ENCODE measurements at places on chromosomes 1 and 21. TPM values are rescaled to one million over a fixed set of nuclear protein-coding genes. Genes with fewer than 3 reads are reported as not detected.

TCEA3 gene
- 4.7 TPM for total RNA-seq

RHD gene
- total RNA-seq: 0.64 TPM

FCER1G gene
- 3.8 TPM for total RNA-seq

LHX8 gene
- 0.64 TPM for total RNA-seq

GRCh38 chr1:186195377-186195931 is 179.6 kb downstream of the TPR start:
- DNase-seq: no peak

DNA sequence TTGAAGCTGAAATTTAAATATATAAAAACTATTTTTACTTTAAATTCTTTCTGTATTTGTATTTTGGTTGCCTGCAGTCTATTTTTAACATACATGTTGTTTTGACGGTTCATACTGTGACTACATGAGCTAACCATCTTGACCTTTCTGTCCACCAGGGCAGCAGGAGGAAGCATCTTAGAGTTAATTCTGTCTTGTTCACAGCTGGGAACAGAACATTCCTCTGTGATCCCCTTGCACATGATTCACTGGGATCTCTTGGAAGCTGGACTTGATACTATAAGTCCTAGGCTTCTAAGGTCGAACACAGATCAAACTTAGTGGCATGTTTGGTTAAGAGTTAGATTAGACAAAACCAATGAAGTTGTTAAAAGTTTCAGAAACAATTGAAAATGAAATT is 99.7 kb downstream of the NFIA start:
- DNase-seq: no peak

- DNase-seq: no peak
Measured at GRCh38 chr1:165854101-165854845, 26.9 kb downstream of the UCK2 start.

DNA sequence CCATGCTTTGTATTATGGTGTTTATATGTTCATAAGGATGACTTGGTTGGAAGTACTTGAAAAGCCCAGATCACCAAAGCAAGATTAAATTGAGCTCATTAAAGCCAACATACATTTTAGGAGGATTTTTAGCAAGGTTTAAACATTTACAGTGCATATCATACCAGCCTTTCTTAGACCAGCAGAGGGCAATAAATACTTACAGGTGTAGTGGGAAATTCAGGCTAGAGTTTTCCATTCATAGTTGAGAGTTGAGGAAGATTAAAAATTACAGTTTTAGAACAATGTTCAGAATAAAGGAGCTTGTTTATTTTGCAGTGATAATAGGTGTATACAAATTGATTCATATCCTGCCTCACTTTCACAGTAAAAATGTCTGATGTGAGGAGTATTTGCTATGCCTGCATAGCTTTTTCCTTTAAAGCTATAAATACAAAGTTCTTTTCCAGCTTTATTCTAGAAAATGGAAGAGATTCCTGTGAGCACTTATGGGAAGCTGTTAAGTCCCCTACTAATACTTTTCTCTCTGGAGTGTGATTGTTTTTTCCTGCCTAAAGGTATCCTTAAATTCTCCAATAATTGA is 35.3 kb downstream of the DTL start:
- peak; percentile 16 for DNase-seq

- peak; percentile 78 for DNase-seq
Measured at GRCh38 chr1:21573971-21574465, 64.8 kb downstream of the ALPL start.

DNA sequence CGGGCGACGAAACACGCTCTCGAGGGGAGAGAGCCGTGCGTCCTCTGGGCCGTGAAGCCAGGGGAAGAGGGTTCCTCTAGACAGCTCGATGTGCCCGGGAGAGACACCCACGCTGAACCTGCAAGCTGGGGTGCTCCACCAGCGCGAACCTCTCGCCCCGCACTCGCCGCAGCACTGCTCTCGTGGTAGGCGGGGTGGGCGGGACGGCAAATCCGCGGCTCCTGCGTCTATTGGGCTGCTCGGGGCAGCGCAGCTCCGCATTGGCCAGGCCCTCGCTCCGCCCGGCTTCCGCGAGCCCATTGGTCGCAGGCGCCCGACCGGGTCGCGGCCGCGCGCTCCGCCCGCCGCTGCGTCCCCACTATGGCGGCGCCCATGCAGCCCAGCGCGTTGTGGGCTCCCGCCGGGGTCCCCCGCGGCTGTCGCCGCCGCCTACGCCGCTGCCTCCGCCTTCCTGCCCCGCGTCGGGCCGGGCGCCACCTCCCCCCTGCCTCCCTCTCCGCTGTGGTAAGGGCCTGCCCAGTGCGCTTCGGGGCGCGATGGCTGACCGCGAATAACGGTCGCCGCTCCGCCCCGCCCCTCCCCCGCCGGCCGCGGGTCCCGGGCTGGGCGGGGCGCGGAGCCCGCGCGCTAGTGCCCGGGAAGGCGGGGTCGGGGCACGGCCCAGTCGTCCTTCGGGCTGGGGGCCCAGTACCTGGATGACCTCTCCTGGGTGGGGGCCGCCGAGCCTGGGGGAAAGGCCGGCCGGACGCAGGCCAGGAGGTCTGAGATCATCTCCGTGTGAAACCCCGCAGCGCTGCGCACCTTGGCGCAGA is at the start of gene ST3GAL3:
ST3GAL3 (plus strand) TSS at position 347 of the 812 bp plus-strand sequence. CDS start 28,727 bp downstream, outside the sequence.
- peak; percentile 96 for DNase-seq

DNA sequence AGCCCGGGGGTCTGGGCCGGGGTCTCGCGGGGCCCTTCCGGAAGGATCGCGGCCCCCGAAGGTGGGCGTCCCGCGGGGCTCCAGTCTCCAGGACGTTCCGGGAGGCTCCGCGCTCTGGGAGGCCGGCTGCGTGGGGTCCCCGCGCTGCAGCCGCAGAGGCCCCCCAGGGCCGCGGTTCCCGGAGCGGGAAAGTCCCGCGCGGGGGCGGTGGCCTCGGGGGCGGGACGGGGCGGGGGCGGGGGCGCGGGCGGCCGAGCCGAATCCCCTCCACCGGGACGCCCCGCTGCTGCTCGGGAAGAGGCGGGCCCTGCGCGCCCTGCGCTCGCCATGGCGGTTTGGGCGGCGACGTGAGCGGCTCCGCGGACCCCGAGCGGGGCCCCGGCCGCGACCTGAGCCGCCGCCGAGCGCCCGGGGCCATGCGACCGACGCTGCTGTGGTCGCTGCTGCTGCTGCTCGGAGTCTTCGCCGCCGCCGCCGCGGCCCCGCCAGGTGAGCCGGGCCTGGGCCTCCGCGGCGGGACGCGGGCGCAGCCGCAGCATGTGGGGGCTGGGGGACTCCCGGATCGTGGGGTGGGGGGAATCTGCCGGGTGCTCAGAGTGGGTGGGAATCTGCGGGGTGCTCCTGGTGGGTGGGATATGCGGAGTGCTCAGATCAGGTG is at the start of gene IFNGR2:
IFNGR2 (plus strand) TSS at position 286 of the 658 bp plus-strand sequence; CDS start at position 417, 131 bp downstream.
- DNase-seq: peak; percentile 39

DNA sequence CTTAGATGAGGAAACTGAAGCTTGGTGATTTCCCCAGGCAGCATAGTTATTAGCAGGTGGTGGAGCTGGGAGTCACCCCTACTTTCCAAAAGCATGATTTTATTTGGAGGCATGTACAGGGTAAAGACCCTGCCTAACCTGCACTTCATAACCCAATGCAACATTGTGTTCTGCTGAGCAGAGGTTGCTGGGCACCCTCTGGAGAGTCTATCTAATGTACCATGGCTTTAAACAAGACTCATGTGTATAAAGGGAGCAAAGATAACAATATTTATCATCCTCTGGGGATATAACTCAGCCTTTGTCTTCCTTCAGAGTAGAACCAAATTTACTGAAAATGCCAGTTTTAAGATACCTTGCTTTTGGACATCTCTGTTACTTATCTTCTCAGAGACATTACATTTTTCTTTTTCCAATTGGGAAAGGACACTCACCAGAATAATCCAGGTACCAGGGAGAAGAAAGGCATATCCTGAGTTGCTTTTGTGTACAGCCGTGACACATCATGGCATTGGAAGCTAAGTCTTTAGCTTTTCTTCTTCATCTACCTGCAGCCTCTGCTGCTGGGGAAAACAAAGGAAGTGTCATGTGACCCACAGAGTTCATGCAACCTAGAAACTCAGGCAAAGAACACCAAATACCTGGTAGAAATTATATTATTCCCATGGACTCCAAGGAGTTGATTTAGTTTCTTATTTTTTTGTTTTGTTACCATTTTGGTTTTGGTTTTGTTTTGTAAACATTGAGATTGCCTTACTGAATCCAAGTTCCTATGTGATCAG is 39.6 kb downstream of the ELAVL4 start:
- no peak for DNase-seq

All from cerebellum (tissue), 4 donors.